NCI-H526 treated with DMSO at 0.1 percent for 48 hours (cell line): ENCODE measurements at places on chromosomes 5 and 9.

DNA sequence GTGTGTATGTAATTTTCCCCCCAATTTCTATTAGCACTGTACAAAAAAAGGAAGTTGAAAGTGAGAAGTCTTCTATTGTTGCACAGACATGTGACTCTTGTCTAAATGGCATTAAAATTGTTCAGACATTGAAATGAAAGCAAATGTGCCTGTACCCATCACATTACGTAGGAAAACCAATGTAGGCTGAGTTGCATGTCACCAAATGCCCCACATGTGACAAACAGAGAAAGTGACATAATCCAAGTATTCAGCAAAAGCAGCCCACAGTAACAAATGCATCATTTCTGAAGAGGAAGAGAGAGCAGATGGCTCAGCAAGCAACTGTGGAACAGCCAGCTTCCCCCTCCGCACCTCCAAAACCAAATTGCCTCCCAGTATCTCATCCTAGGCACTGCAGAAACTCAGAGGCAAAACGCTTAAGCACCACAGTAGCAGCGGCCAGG, 161.5 kb upstream of the NR4A3 start:
- no peak for DNase-seq

- DNase-seq = no peak
Measured at GRCh38 chr5:179974246-179974945, 66.7 kb upstream of the TBC1D9B start.

GRCh38 chr5:124936626-124936933, 190.1 kb upstream of the ZNF608 start:
- DNase-seq = no peak

DNA sequence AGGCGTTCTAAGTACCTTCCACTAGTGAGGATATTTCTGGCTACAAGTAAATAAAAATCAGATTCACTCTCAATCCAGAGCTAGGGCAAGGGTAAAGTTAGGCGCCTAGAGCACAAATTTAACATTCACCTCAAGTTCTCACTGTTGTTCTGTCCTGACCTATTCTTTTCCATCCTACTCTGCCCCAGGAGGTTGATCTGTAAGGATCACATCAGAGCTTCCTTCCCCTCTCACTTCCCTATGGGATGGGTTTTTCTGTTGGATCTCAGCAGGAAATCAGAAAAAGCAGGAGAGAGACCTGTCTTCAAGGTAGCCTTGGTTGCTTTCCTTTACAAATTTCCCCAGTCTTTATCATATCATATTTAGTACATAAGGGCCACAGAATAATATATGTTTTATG, 316.7 kb downstream of the GABRG2 start:
- no peak for DNase-seq

- DNase-seq = no peak
Measured at GRCh38 chr5:31537851-31538250, 5.8 kb downstream of the C5orf22 start.

GRCh38 chr5:60446917-60447316, 253.0 kb downstream of the DEPDC1B start:
- DNase-seq = no peak

GRCh38 chr9:90939351-90939750, 137.7 kb downstream of the SYK start:
- no peak for DNase-seq

GRCh38 chr9:108356806-108357205, 499.0 kb downstream of the ACTL7B start:
- no peak for DNase-seq

- no peak for DNase-seq
Measured at GRCh38 chr5:165874851-165875250, 2369.4 kb downstream of the MAT2B start.

DNA sequence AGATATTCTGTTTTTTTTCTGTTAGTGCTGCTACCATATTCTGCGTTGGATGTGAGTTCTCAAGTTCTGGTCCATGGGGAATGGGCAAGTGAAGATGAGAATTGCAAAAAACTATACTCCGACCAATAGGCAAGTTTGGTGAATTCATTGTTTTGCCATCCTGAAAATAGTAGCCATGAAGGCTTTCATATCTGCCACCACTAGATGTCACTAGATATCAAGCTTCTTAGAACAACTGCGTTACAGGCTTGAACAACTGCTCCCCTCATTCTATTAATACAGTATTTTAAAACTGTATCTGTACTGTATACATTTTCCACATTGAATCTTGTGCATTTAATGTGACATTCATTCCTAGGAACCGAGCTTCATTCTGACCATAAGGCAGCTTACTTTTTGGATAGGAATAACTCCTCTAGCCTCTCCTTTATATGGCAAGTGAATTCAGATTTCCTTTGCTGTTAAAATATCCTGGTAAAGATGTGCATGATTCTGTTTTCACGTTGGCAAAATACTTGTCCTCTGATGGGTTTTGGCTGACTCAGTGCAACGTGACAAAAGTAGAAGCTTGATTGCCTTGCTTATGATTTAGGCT, 163.6 kb downstream of the SREK1 start:
- peak; percentile 45 for DNase-seq

DNA sequence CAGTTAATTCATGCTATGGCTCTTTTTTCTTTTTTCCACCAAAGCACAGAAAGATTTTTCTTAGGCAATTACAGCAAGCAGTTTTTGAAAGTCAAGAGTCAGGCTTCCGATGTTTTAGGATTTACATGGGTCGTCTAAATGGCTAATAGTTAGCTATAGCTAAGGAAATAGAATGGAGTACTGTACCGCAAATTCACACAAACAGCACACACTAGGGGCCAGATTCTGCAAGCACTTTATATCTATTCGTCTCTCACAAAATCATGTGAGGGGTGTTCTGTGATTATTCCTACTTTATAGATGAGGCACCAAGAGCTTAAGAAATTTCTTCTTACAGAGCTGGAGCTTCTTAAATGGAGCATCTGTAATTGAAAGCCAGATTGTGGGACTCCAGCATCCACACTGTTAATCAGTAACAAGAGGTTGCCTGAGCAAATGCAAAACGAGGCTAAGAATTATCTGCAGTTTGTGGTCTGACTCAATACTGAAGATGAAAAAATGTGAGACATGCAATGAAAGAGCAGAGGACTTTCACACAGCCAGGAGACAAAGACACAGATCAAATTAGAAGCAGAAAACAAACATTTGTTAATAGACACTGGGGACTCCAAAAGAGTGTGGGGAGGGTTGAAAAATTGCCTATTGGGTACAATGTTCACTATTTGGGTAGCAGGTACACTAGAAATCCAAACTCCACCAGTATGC, 62.7 kb upstream of the CTXN3 start:
- no peak for DNase-seq

DNA sequence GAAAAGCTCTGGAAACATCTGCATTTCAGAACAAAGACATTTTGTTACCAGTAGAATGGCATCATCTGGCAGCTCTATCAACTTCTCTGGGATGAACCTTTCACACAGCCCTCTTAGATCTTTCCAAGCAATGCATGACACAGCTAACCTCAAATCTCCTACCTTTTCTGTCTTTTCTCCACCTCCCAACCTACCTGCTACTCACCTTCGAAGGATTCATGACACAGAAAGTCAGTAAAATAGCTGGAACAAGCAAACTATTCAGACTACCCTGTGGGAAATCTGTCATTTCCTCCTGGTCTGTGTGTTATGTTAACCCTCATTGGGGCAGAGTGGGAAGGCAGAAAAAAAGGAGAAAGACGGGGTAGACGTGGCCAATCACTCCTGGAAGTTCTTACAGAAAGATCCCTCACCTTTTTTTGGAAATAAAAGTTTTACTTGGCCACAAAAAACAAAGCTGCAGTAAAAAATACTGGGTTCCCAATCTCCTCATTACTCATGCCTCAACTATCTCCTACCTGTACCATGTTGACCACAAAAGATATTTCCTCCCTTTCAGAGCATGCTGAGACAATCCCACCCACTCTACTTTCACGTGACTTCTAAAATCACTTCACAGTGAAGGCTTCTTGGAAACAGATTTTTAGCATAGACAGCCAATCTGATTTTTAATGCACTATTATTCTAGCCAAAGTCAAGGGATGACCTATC, 362.1 kb upstream of the RFX3 start:
- DNase-seq = no peak

GRCh38 chr9:112757282-112757883, 6.8 kb downstream of the SNX30 start:
- DNase-seq = no peak

- no peak for DNase-seq
Measured at GRCh38 chr9:14352503-14352902, 38.6 kb upstream of the NFIB start.

DNA sequence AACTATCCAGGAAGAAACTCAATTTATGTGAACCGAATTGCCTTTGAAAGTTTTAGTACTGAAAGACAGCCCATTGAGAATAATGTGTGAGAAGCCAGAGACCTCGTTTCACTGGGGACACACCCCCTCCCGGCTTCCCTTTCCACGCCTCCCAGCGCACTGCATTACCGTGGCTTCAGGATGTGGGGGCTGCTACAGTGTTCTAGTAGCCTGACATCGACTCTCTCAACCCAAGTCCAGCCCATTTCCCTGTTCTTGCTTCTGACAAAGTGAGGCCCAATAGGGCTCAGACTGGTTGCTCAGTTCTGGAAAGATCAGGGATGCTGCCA, 3.5 kb downstream of the PAX5 start:
- no peak for DNase-seq

- no peak for DNase-seq
Measured at GRCh38 chr9:125906144-125906543, 159.0 kb downstream of the PBX3 start.

GRCh38 chr5:124124711-124125229, 612.8 kb downstream of the CSNK1G3 start:
- no peak for DNase-seq

DNA sequence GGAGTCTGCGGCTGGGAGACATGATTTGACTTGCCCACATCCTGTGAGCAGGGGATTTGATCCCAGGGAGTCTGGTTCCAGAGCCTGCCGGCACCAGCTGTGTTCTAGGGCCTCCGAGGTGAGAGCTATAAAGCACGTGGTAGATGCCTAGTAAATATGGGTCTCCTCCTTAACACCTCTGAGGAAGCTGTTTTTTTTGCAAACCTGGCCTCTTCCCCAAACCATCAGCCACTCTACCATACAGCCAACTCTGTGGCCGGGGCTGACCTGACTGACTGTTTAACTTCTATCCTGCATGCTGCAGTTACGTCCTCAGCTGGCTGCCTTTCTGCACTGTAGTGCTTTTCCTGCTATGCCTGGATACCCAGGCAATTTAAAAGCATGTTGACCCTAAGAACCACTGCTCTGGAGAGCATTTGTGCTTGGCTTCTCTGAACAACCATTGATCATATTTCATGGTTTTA, 220.5 kb downstream of the SLIT3 start:
- no peak for DNase-seq

GRCh38 chr9:928363-929042, 48.0 kb upstream of the DMRT3 start:
- no peak for DNase-seq

- no peak for DNase-seq
Measured at GRCh38 chr5:35029333-35029732, 18.4 kb downstream of the AGXT2 start.

DNA sequence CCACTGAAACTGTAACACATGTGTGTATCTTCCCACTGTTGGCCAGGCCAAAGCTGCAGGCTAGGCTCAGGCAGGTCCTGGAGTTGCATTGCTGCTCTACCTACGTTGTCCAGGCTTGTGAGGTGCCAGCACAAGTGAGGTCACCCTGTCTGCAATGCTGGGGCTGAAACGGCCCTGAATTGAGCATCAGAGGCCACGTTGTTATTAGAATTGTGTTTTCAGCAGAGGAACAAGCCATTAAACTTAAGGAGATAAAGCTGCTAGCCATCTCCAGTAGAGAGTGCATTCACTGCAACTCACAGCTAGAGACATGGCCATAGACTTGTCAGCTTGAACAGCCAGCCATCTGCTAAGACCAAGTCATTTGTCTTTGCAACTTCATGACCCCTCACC, 191.8 kb downstream of the SEMA6A start:
- no peak for DNase-seq

- DNase-seq = no peak
Measured at GRCh38 chr5:113047733-113048652, 71.4 kb downstream of the DCP2 start.

DNA sequence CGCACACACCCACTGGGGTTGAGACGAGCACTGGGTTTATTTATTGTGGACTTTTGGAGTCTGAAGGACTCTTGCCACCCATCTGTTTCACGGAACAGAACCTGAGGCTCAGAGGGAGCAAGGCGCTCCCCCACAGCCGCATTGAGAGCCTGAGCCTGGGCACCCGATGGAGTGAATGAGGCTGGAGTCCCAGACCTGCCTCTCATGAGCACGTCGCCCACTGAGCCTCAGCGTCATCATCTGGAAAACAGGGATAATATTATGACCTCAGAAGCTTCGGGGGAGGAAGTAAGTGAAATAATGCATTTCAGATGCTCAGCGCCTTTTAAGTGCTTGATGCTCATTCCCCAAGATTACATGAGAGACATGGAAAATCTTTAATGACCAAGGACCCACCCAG, 5.5 kb downstream of the NEK6 start:
- DNase-seq = no peak

DNA sequence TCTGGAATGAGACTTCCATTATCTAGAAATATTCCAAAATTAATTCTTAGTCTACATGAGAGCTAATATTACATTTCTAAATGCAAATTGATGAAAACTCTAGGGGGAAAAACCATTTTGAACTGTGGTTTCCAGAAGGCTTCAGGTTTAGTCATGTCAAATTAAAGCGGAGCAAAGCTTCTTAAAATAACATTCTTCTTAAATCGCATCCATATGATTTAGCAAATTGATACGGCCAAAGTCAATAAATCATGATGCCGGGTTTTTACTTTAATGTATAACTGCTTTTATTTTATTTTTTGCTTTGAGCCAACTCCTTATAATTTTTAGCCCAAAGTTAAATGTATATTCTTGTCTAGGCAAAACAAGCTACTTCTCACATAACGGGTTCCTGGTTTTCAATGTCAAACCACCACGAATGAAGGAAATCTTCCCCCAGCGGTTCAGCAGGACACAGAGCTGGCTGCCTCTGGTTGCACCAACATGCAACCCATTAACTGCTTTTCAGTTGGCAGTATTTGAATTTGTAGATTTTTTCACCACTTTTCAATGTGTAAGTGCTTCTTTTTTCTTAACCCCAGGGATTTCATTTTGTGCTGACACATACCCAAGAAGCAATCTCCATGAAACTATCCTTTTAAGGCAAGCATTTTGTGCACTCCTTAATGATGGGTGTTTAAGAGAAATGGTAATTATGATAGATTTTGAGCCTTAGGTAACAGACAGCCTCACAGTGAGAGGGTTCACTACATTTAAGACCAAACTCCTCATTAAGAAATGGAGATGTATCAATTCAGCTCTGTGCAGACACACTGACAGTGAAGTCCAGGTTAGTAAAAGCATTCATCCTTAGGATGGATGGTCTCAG, 35.5 kb downstream of the EFNA5 start:
- no peak for DNase-seq

- no peak for DNase-seq
Measured at GRCh38 chr5:154318691-154319090, 127.1 kb upstream of the SAP30L start.

DNA sequence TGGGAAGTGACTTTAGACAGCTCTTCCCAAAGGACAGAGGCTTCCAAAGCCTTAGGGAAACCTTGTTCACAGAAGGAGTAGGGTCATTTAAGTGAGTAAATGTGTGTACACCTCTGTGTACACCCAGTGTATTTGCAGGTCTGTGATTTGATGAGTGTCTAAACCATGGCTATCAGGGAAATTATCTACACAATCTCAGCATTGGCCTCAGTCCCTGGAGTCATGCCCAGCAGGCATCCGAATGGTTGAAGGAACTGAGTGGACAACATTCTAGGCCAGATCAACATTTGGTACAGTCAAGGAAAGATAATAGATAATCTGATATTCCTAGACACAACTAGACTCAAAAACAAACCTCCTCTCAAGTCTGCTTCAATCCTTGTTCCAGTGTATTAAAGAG, 258.4 kb upstream of the DAPK1 start:
- DNase-seq = no peak
